ENCODE measurements at places on chromosomes 5 and 9. TPM values are rescaled to one million over a fixed set of nuclear protein-coding genes. Genes with fewer than 3 reads are reported as not detected.

TMEM252 gene
- not detected for total RNA-seq

DOCK8 gene
- total RNA-seq = 83.4 TPM

OR13C4 gene
- not detected for total RNA-seq

MYMK gene
- total RNA-seq = not detected

DNA sequence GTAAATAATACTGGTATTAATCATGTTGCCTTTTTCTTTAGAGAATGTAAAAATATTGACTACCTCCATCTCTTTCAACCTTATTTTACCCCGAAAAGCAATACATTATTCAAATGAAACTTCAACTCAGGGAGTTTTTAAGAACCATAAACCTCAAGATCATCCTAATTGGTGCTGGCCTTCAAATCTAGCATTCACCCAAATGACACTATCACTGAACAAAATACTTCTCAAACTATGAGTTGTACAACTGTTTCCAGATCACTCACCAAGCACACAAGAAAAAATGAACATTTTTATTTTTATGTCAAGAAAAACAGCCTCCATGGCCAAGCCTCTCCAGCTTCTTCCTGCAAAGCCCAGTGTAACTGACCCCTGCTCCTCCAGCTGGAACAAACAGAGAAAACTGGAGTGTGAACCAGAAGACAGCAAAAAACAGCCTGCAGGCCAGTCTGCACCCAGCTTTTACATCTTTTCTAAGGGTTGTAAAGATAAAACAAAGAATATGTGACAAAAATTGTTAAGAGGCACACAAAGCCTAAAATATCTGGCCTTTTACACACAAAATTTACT, 21.2 kb downstream of the AUH start:
- H3K4me3 ChIP-seq = no peak overlapping the region
- H3K36me3 ChIP-seq = peaks cover 20% of the 10 kb centered on the region
- no peak overlapping the region for H3K27ac ChIP-seq
- H3K4me1 ChIP-seq = no peaks in the 10 kb centered on the region

SV2C gene
- 0.32 TPM for total RNA-seq

GRCh38 chr5:78002690-78003089, 226.6 kb upstream of the TBCA start:
- H3K27ac ChIP-seq = no peak overlapping the region
- H3K4me3 ChIP-seq = no peak overlapping the region
- no peak for DNase-seq
- no peaks in the 10 kb centered on the region for H3K4me1 ChIP-seq

DNA sequence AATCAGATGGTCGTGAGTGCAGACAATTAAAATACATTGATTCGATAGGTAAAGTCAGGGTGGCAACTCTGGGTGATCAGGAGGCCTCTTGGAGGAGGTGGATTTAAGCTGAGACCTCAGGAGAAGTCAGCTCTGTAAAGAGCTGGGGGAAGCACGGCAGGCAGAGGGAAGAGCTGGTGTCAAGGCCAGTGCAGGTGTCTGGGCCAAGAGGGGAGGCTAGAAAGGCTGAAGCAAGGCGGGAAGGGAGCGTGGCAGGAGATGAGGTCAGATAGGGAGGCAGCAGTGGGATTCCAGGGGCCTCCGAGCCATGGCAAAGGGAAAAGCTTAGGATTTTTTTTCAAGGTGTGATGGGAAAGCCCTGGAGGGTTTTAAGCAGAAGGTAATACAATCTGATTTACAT, 178.7 kb downstream of the FSTL4 start:
- H3K4me3 ChIP-seq = no peak overlapping the region
- no peaks in the 10 kb centered on the region for H3K4me1 ChIP-seq
- no peak overlapping the region for H3K27ac ChIP-seq
- H3K27me3 ChIP-seq = no peaks in the 10 kb centered on the region
- DNase-seq = no peak
- no peaks in the 10 kb centered on the region for H3K36me3 ChIP-seq

TLX3 gene
- total RNA-seq = not detected

F2RL1 gene
- 8.0 TPM for total RNA-seq

DNA sequence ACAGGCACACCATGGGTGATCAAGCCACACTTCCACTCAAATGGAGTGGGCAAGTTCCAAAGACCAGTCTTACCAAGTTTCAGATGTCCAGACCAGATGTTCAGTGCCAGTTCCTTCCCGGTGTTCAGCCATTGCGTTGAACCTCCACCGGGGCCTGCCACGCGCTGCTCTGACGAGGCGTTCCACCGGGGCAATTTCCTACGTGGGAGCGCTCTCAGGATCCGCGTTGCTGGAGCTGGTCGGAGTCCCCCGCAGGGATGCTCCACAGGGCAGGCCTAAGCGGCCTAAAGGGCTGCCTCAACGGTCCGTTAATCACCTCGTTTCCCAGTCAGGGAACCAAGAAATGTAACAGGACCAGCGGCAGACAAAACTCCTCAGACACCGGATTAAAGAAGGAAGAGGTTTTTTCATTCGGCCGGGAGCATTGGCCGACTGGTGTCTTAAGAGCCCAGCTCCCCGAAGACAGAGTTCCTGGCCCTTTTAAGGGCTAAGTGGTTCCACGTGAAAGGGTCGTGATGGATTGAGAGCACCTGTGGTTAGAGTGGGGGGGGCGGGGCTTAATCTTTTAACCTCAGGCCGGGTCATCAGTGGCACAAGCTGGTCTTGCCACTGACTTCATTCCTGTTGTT, 35.7 kb upstream of the PPP1R26 start:
- H3K36me3 ChIP-seq = no peaks in the 10 kb centered on the region
- peak overlapping the region; percentile 35 for H3K4me3 ChIP-seq
- no peaks in the 10 kb centered on the region for H3K4me1 ChIP-seq
- DNase-seq = no peak
- H3K27me3 ChIP-seq = no peaks in the 10 kb centered on the region

GRCh38 chr5:125486634-125487033, 740.2 kb upstream of the ZNF608 start:
- no peak overlapping the region for H3K27ac ChIP-seq
- H3K4me1 ChIP-seq = peaks cover 11% of the 10 kb centered on the region
- no peak for DNase-seq
- no peaks in the 10 kb centered on the region for H3K27me3 ChIP-seq

DNA sequence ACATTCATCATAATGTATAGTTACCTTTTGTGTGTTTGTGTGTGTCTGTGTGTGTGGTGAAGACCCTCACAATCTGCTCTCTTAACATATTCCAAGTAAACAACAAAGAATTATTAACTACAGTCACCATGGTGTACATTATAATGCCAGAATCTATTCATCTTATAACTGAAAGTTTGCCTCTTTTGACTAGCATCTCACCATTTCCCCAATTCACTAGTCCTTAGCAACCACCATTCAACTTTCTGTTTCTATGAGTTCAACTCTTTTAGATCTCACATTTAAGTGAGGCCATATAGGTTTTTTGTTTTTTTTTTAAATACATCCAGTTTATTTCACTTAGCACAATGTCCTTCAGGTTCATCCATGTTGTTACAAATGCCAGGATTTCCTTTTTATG, 83.6 kb downstream of the SMC2 start:
- no peak for DNase-seq
- H3K4me3 ChIP-seq = no peak overlapping the region
- no peak overlapping the region for H3K27ac ChIP-seq
- no peaks in the 10 kb centered on the region for H3K27me3 ChIP-seq
- H3K36me3 ChIP-seq = no peaks in the 10 kb centered on the region

GRCh38 chr5:110842948-110843347, 104.1 kb downstream of the SLC25A46 start:
- no peak overlapping the region for H3K27ac ChIP-seq
- no peaks in the 10 kb centered on the region for H3K27me3 ChIP-seq
- H3K4me1 ChIP-seq = no peaks in the 10 kb centered on the region
- H3K36me3 ChIP-seq = no peaks in the 10 kb centered on the region

DNA sequence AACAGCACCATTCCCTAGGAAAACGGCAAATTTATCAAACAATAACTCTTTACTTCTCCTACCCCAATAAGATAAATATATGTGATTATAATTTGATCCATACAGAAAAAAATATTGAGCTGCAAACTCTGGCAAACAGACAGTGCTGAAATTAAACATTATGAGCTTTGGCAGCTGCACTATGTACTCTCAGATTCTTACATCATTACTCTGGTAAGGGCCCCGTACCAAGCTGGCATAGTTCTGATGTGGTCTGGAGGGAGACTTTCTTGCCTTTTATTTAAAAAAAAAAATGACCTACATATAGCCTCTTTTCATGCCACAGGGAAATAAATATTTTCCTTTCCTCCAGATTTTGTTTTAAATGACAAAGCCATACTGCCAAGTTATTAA, 95.0 kb downstream of the NR6A1 start:
- H3K27ac ChIP-seq = no peak overlapping the region
- peaks cover 14% of the 10 kb centered on the region for H3K4me1 ChIP-seq
- no peaks in the 10 kb centered on the region for H3K36me3 ChIP-seq
- DNase-seq = no peak

CREB3 gene
- 34.9 TPM for total RNA-seq

DNA sequence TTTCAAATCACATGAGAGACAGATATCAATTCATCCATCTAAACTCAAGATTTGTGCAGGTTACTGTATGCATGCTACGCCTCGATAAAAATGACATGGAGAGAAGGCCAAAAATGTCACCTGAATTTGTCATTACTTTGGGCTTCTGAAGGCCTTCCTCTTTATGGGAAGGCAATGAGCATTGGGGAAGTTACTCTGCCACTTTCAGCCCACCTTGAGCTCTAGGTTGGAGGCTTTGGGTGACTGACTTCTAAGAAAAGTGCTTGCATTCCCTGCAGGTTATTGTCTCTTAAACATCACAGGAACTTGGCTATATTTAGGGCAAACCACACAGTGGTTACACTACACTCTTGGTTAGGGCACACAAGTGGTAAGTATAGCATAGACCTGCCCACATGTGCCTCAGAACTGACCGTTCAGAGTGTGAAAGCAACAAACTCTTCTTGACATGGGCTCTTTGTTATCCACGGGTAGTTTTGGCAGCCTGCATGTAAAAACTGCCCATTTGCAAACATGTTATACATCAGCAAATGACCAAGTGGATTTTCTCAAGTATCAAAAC, 169.5 kb downstream of the ZNF608 start:
- no peaks in the 10 kb centered on the region for H3K27me3 ChIP-seq
- H3K4me3 ChIP-seq = no peak overlapping the region
- no peak overlapping the region for H3K27ac ChIP-seq

- peaks cover 12% of the 10 kb centered on the region for H3K27me3 ChIP-seq
- no peak overlapping the region for H3K4me3 ChIP-seq
- DNase-seq = no peak
- H3K4me1 ChIP-seq = no peaks in the 10 kb centered on the region
- H3K36me3 ChIP-seq = no peaks in the 10 kb centered on the region
Observed at GRCh38 chr5:55241746-55242145, 8.3 kb upstream of the CCNO start.

DNA sequence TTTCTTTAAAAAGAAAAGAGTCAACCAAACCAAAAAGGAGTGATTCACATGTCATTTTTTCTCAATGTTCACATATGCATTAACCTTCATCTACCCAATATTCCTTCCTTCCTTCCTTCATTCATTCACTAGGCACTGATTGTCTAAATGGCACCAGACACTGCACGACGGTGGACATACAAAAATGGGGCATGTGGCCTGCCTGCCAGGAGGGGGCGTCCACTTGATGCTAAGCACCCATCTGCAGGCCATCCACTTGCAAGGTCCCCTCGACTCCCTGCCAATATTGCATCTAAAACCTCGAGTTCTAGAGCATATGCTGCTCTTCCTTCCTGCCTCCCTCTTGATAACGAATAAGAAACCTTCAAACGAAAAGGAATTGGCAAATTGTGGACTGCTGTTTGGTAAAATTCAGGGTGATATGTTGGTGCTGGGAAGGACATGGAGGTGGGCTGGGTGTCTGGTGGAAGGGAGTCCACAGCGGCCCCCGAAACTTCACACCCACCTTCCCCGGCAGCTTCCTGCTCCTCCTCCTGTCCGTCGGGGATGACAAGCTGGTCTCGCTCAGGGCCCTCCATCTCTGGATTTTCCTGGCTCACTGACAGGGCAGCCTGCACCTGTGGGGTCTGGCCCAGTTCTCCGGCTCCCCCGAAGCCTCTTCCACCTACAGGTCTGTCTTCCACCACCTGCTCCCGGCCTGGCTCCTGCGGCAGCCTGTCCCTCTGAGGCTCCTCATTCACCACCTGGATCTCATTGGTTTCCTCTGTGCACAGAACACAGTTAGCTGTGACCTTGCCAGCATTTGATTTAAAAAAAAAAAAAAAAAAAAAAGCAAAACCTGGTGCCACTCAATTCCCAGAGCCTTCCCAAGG, 64.3 kb downstream of the GOLM1 start:
- no peak overlapping the region for H3K27ac ChIP-seq

- peaks cover 15% of the 10 kb centered on the region for H3K4me1 ChIP-seq
- H3K27me3 ChIP-seq = no peaks in the 10 kb centered on the region
- no peaks in the 10 kb centered on the region for H3K36me3 ChIP-seq
- peak overlapping the region; percentile 84 for H3K27ac ChIP-seq
Observed at GRCh38 chr5:147554261-147554817, 44.5 kb upstream of the DPYSL3 start.

SPATA31A3 gene
- total RNA-seq = not detected

LIX1 gene
- total RNA-seq = not detected

GRCh38 chr9:34377404-34377746, 677 bp upstream of the MYORG start:
- peak overlapping the region; percentile 68 for H3K27ac ChIP-seq
- no peaks in the 10 kb centered on the region for H3K27me3 ChIP-seq
- peak; percentile 77 for DNase-seq
- no peaks in the 10 kb centered on the region for H3K36me3 ChIP-seq
- peaks cover 22% of the 10 kb centered on the region for H3K4me1 ChIP-seq
- peak overlapping the region; percentile 79 for H3K4me3 ChIP-seq

GRCh38 chr9:85543196-85543595, 198.6 kb downstream of the AGTPBP1 start:
- H3K36me3 ChIP-seq = no peaks in the 10 kb centered on the region
- H3K27ac ChIP-seq = no peak overlapping the region
- H3K4me1 ChIP-seq = no peaks in the 10 kb centered on the region

DNA sequence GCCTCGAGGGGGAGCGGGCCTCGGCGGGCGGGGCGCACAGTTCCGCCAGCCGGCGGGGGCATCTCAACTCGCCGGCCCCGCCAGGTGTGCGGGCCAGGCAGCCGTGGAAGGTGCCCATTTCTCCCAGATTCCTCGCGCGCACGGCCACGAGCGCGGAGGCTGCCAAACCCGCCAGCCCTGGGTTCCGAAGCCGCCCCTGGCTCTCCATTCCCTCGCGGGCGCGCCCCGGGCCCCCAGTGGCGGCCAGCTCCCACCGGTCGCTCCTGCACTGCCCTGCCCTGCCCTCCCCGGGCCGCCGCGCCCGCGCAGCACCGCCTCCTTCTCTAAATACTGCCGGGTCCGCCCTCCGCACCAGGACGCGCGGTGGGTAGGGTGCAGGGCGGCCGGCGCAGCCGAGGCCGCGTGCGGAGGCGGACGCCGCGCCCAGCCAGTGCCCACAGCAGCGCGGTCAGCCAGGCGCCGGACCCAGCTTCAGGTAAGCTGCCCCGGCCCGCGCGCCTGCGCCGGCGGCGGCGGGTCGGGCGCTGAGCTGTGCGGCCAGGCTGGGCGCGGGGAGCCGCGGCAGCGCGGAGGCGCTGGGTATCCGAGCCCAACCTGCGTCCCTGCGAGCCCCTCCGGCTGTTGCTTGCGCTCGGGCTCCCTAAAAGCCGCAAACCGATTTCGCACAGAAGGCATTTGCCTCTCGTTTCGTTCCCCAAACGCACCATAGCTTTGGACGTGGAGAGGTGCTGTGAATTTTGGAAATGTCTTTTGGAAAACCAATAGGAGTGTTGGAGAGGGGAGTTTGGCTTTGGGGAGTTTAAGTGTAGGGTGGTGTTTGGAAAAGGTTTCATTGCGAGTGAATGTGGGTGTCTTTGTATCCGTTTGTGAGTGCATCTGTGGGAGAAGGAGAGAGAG, at the start of gene TMEM171:
Gene TMEM171 (plus strand): TSS at position 354 of the 897 bp plus-strand sequence. CDS start 2,799 bp downstream, outside the sequence.
- DNase-seq = peak; percentile 82
- peaks cover 17% of the 10 kb centered on the region for H3K27me3 ChIP-seq
- no peak within 1 kb of the TSS for H3K27ac ChIP-seq
- H3K4me3 ChIP-seq = peak within 1 kb of the TSS; percentile 47
- no peaks in the 10 kb centered on the region for H3K36me3 ChIP-seq
